Stimulated activated CD4-positive, alpha-beta T cell treated with anti-CD3 and anti-CD28 coated beads, Interleukin-12 subunit alpha, Interleukin-12 subunit beta, amount 100 ng/mL, for 24 hours (primary cell): ENCODE measurements at places on chromosomes 5 and 9.

DNA sequence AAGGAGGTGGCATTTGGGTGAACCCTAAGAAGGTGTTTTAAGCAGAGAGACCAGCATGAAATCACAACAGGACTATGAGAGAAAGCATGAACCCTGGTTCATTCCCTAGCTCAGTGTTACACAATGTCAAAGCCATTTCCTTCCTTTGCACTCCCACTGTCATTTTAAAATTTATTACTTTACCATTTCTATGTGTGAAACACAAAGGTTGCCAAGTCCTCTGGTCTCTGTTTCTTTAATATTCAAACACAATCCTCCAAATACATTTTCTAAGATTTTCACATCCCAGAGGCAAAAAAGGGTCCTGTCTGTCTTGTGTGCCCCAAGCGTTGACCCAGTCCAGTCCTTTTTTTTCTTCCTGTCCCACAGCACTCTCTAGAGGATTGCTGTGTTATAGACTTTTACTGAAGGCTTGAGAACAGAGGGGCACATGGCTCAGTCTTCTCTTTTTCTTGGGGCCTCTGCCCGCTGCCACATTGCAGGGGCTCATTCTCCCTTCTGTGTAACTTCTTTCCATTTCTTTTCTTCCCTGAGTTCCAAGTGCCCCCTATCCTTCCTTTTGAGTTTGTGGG, 78.6 kb upstream of the SLC28A3 start:
- DNase-seq: no peak

- DNase-seq: no peak
Observed at GRCh38 chr9:21854119-21854518, 51.7 kb downstream of the MTAP start.

DNA sequence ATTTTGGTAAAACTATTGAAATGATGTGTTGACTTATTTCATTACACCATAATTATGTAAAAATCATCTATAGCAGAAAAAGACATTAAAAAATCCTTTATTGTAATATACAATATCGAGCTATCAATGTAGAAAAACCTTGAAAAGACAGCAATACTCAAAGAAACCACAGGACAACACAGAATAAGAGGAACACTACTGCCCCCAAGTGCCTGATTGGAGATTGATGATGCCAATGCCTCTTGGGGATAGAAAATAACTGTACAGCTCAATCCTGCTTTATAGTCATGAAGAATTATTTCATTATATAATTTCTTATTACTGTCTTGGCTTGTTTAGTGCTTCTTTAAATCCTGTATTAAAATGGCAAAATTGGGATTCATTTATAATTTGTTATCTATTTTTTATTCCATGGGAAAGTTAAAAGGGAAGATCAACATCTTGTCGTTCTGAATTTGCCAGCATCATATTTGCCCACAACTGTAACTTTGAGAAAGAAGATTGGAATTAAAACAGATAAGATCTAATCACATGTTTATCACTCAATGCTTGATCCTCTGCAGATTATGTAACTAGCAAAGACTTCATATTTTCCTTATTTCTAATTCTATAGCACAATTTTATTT, 337.5 kb downstream of the CDH9 start:
- DNase-seq: no peak

DNA sequence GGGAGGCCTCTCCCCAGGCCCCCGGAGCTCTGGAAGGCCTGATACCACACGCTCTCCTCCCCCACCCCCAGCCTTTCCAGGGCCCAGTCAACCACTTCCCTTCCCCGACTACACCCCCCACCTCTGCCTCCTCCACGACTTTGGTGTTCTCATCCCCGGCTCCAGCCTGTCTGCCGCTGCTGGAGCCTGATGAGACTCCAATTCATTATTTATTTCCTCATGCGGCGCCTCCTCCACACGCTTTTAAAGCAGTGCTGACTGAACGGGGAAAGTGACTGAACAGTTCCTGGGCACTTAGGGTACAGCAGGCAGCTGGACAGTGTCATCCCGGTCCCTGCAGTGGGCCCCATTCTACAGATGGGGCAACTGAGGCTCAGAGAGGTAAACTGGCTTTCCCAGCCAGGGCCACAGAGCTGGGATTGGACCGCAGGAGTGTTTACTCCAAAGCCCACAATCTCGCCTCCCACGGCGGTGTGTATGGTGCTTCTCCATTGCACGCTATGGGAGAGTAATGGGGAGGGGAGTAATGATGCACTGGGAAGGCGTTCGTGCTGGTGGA, 15.9 kb upstream of the RPL26L1 start:
- DNase-seq: no peak

GRCh38 chr9:8809741-8810140, 1010.2 kb upstream of the DMAC1 start:
- DNase-seq: no peak

GRCh38 chr9:123775289-123776284, 154.3 kb downstream of the DENND1A start:
- no peak for DNase-seq

- no peak for DNase-seq
Observed at GRCh38 chr5:64507264-64507605, 1.4 kb downstream of the RGS7BP start.

DNA sequence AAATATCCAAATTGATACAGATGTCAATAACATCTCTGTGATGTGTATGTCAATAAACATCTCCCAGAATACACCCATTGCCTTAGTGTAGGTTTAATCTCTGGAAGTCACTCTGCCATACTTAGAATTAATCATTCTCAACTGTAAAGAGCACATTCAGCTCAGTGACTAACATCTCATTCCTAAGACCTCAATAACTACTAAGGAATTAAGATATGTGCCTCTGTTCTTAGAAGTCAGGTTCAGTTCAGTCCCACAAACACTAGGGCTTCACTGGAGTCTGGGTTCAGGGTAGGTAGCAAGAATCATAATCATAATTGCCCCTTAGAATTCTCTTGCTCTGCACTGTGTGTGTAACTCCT, 31.7 kb downstream of the UGCG start:
- no peak for DNase-seq

- no peak for DNase-seq
Observed at GRCh38 chr5:113029614-113030013, 53.0 kb downstream of the DCP2 start.

DNA sequence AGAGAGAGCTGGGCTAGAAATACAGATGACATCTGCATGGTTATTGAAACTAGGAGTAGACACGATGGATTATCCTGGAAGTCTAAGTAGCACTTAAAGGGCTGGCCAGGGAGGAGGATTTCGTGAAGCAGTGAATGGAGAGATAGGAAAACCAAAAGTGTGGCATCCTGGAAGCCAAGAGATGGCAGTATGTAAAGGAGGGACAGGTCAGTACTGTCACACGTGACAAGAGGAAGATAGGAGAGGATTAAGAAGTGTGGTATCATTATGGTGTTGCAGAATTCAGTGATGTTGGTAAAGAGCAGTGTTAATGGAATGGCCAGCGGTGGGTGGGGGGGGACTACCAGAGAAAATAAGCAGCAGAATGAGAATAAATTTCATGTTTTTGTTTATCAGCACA, 11.7 kb downstream of the RAD23B start:
- DNase-seq: no peak

- no peak for DNase-seq
Observed at GRCh38 chr9:69996967-69997366, 46.7 kb upstream of the MAMDC2 start.

GRCh38 chr5:32315221-32316014, 2.7 kb upstream of the MTMR12 start:
- DNase-seq: no peak

DNA sequence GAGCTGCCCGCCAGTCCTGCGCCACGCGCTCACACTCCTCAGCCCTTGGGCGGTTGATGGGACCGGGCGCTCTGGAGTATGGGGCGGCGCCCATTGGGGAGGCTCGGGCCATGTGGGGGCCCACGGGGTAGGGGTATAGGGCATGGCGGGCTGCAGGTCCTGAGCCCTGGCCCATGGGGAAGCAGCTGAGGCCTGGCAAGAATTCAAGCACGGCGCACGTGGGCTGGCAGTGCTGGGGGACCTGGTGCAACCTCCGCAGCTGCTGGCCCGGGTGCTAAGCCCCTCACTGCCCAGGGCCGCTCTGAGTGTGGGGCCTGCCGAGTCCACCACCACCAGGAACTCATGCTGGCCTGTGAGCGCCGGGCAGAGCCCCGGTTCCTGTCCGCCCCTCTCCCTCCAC, 229.6 kb upstream of the ZNF608 start:
- DNase-seq: no peak

GRCh38 chr5:90144625-90145327, 264.8 kb downstream of the CETN3 start:
- no peak for DNase-seq

- DNase-seq: no peak
Observed at GRCh38 chr5:61491861-61492260, 159.8 kb downstream of the ZSWIM6 start.

GRCh38 chr9:95819636-95820035, 55.9 kb upstream of the ERCC6L2 start:
- no peak for DNase-seq

DNA sequence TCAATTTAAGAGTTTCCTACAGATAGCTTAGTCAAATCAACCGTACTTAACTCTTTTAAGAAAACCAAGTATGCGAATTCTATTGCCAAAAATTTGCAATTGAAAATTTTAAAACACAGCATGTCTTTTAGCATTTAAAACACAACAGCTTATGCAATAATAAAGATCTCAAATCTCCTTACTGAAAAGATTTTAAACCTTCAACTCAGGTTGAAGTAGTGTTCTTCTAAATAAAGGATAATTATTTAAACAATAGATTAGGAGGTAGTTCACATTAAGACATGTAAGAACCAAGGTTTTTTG, 5.5 kb downstream of the NR3C1 start:
- DNase-seq: no peak

GRCh38 chr9:134163371-134164196, 780 bp downstream of the RNU6ATAC start:
- DNase-seq: peak; percentile 46

- no peak for DNase-seq
Observed at GRCh38 chr9:112059966-112060320, 115.2 kb downstream of the SUSD1 start.
